ENCODE measurements at places on chromosomes 16 and 17.
A peak's percentile ranks its signal among the peaks of the same experiment; 100 is the strongest.

DNA sequence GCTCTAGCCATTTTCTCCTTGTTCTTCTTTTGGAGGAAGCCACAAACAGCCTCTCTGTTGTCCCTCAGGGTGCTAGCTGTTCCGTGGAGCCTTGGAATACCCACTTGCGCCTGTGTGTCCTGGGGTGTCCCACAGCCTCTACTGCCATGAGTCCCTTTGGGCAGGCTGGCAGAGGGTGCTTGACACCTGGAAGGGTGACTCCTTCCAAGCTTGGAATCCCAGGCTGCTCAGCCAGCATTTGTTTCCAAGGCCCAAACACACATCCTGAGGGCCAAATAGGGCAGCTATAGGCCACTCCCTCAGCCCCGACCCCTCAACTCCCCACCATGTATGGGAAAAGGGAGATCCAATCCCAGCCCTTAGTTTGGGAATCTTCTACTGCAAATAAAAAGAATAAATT lies 14.9 kb downstream of the ZNHIT3 start:
- no peak for DNase-seq

- no peak for DNase-seq
Observed at GRCh38 chr17:41024697-41025096, 2.3 kb downstream of the KRTAP1-5 start.

DNA sequence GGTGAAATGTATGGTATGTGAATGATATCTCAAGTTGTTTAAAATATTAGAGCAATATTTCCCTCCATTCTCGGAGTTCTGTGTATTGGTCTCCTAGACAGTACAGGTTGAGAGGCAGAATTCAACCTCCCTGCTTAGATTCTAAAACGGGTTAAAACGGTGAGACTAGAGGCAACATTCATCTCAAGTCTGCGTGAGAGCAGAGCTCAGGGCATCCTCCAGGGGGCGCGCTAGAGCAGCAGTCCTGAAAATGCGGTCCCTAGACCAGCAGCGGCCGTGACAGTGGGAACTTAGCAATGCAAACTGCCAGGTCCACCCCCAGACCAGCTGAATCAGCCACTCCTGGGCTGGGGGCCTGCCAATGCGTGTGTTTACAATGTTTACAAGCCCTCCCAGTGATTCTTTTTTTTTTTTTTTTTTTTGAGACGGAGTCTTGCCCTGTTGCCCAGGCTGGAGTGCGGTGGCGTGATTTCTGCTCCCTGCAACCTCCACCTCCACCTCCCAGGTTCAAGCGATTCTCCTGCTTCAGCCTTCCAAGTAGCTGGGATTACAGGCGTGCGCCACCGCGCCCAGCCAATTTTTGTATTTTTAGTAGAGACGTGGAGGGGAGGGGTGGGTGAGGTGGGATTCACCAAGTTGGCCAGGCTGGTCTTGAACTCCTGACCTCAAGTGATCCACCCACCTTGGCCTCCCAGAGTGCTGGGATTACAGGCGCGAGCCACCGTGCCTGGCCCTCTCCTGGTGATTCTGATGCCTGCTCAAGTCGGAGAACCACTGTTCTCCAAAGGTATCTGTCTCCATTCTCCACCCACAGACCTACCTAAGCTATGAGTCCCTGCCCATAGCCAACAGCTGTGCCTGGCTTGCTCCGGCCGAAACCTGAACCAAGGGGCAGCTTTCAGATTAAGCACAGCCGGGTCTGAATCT lies 24.2 kb downstream of the KLHL36 start:
- peak; percentile 90 for DNase-seq

- no peak for DNase-seq
Observed at GRCh38 chr17:28327031-28327607, 8.1 kb downstream of the TMEM97 start.

- DNase-seq = peak; percentile 51
Observed at GRCh38 chr16:30368122-30368791, 2.0 kb downstream of the TBC1D10B start.

- peak; percentile 44 for DNase-seq
Observed at GRCh38 chr17:60173304-60173819, 23.6 kb downstream of the CA4 start.

DNA sequence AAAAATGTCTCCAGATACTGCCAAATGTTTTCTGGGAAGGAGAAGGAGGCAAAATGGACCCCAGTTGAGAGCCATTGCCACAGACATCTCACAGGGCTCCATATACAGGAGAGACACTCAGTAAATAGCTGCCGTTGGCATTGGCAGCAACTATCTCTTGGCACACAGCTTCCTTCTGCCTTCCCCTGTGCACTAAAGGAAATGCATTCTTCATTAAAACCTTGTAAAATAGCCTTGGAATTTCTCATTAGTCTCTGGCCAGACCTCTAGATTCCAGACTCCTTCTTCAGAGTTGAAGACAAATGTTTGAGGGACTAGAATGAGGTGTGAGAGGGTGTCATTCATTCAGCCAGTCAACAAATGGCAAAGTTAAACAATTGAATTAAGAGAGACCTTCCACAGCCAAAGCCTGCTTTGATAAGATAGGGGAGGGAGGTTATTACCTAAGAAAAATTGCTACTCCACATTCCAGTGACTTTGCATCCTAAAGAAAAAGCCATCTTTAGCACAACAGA lies 223.9 kb upstream of the HS3ST3A1 start:
- peak; percentile 10 for DNase-seq

GRCh38 chr17:61828694-61829093 lies 34.6 kb downstream of the BRIP1 start:
- no peak for DNase-seq

GRCh38 chr16:20243731-20244281 lies 83.5 kb downstream of the GP2 start:
- no peak for DNase-seq

GRCh38 chr17:32142857-32143526 lies 690 bp downstream of the RHOT1 start:
- DNase-seq = peak; percentile 51

DNA sequence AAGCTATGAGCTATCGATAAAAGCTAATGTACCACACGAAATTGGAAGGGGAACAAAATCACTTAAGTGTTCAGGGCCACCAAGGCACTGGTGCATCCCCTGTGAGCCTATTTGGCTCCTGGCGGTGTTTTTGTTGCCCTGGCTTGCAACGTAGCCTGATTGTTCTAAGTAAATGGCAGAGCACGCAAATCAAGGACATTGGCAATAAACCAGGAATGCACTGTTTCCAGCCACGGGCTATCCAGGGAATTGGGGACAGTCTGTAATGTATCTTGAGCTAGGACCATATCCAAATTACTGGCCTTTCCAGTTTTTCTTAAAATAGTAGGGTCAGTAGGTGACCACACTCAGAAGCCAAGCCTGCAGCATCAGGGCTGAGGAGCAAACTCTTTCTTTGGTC lies 734.0 kb downstream of the MAF start:
- no peak for DNase-seq

GRCh38 chr16:20259541-20259940 lies 67.8 kb downstream of the GP2 start:
- no peak for DNase-seq

GRCh38 chr17:74212209-74212912 lies 1.0 kb upstream of the TTYH2 start:
- no peak for DNase-seq

DNA sequence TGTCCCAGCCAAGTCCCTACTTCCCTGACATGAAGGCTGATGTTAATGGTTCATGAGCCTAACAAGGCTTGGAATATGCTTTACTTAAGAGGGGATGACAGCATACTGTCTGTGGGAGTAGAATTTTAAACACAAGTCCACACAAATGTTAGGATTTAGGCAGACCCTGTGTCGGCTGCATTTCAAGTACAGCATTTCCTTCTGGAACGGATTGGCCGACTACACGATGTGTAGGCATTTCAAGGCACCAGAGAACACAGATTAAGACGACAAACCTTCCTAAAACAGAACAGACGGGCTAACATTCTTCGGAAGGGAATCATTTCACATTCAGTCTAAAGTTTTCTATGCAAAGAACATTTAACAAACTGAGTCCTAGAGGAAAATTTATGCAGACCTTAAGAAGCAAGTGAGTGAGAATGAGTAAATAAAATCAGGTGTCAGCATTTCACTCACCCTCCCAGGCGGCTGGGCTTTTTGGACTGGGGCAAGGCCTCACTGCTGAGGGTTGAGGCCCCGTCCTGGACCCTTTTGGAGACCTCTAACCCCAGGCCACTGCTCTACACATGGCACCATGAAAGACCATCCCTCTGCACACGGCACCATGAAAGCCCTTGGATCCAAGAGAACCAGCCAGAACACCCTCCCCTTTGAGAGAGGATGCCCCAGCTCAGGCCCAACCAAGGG lies 67.5 kb downstream of the SMPD3 start:
- no peak for DNase-seq

DNA sequence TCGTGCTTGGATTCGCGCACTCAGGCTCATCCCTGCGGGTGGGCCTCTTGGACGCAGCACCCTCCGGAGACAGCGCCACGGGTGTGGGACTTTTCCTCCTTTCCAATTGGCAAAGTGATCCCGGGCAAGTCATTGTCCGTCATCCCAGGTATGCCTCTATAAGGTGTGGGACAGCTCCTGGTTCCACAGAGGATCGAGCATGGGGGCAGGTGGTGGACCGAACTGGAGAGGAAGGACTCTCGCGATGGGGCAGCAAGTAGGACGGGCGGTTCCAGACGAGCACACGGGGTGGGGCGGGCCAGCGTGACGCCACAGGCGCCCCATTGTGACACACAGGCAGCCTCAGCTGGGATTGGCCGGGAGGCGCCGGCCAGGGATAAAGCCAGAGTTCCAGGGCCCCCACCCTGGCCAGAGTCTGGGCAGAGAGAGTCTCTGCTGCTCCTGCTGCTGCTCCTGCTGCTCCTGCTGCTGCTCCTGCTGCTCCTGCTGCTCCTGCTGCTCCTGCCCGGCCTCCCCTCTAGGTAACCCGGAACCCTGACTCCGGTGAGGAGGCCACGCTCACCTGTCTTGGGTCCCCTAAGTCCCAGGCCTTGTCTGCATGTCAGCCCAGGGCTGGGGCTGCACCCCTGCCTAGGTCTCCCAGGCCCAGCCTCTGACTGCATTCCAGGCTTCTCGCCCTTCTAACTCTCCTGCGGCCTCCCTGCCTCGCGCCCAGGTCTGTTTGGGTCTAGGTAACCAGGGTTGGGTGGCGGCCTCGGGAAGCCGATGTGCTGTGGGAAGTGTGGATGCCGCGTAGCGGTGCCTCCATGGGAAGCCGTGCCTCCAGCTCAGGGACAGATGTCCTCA lies 38.5 kb upstream of the SLC47A1 start:
- no peak for DNase-seq

DNA sequence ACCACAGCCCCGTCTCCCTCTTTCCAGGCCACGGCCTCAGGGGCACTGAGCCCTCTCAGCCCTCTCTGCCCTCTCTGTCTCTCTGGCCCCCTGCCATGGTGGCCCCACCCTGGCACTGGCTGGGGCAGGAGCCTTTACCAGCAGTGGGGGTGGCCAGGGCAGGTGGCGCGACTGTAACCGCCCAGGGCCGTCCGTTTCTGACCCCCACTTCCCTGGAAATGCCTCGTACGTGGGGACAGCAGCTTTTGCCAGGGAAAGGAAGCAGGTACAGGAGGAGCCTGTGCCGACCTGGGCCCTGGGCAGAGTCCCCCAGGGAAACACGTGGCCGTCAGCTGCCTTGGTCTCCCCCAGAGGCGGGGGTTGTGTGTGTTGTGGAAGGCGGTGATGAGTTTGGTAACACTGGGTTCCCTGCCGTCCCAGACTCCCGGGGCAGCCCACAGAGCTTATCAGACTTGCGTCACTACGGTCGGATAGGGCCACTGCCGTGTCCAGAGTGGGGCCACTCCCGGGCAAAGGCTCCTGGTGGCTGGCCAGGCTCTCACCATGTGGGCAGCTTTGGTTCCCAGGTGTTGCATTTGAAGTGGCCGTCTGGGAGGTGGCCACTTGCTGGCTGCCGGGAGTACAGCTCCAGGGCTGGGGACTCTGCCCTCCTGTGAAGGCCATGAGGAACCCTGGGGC lies 249.3 kb upstream of the CIBAR2 start:
- no peak for DNase-seq

DNA sequence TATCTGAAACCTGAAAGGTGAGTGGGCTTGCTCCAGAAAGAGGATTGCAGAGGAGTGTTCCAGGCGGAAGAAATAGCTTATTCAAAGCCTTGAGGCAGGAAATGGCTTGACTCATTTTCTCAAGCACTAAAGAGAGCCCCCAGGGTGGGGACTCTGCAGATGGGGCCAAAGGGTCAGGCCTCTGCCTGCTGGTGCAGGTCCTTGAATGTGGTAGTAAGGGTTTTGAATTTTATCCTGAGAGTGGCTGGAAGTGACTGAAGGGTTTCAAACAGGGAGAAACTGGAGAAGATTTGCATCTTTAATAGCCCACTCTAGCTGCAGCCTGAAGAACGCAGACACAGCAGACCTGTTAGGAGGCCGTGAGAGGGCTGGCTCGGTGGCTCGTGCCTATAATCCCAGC lies 144.4 kb downstream of the CCT6B start:
- DNase-seq = no peak

- DNase-seq = no peak
Observed at GRCh38 chr17:13010959-13011358, 6.9 kb downstream of the ELAC2 start.

DNA sequence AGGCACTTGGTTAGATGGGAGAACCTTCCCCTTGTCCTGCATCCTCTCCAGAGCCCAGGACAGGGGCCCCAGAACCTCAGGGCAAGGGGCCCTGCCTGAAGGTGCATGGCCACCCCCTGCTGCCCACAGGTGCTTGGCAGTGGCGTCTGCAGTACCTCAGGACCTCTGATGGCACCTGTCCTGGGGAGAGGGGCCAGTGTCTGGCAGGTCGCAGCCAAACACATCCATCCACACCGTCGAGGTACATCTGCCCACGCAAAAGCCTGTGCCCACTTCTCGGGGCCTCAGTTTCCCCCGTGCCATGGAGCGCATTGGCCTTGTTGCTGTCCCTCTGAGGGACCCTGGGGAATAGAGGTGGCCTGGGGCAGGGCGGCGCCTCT lies 9.3 kb downstream of the MAP2K3 start:
- no peak for DNase-seq

DNA sequence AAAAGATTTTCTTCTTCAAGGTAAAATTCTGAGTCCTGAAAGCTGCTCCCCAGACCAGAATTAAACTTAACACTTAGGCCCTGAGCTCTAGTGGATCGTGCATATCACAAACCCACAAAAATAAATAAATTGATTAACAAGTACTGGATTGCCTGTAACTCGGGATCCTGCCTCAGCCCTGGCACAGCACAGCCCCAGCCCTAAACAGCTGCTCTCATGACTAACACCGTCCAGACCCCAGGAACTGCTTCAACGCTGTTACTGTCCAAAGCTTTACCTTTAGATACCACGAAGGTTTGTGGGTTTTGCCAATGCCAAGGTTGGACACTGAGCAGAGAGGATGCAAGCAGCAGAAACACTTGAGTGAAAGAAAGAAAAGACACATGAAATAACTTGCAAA lies 172.5 kb downstream of the COPRS start:
- DNase-seq = no peak

GRCh38 chr17:39365242-39365641 lies 36.2 kb downstream of the FBXL20 start:
- DNase-seq = peak; percentile 55

GRCh38 chr16:57693550-57693949 lies 1.1 kb upstream of the DRC7 start:
- DNase-seq = no peak

All from AG08395 (cell line).